Uterus (tissue), 4 donors: ENCODE measurements at places on chromosomes 5 and 9.

DNA sequence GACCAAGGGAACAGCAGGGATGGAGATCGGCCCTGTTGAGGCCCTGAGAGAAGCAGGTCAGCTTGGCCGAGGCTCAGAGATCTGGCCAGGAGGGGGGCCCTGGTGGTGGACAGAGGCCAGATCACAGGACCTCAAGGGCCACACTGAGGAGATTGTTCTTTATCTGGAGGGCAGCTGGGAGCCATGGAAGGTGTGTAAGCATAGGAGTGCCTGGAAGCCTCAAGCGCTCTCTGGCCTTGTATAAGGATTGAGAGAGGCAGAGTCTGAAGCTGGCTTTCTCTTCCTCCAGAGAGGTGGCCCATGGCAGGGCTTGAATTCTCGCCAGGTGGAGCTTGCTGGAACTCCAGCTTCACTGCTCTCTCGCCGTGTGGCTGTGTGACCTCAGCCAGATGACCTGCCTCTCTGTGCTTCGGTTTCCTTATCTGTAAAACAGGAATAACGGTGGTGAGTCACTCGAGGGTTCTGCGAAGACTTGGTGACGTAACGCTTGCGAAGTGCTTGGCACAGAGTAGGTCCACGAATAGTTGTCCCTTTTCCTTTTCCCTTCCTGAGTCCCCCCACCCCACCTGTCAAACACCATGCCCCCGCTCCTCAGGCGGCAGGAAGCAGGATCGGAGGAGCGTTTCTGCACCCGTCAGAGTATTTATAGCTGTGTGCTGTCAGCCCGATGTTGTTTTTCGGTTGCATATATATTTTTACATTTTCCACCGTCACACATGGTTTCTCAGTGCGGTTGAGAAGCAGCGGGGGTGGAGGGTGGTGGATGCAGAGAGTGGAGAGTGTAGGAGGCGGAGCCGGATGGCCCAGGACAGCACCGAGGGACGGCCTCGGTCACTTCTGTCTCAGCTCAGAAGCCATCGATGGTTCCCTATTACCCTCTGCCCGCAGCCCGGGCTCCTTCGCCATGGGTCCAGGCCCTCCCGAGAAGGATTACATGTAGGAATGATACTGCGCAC, 17.0 kb upstream of the CRB2 start:
- H3K4me3 ChIP-seq = no peak overlapping the region
- H3K27me3 ChIP-seq = no peaks in the 10 kb centered on the region
- H3K4me1 ChIP-seq = no peaks in the 10 kb centered on the region
- H3K27ac ChIP-seq = no peak overlapping the region

DNA sequence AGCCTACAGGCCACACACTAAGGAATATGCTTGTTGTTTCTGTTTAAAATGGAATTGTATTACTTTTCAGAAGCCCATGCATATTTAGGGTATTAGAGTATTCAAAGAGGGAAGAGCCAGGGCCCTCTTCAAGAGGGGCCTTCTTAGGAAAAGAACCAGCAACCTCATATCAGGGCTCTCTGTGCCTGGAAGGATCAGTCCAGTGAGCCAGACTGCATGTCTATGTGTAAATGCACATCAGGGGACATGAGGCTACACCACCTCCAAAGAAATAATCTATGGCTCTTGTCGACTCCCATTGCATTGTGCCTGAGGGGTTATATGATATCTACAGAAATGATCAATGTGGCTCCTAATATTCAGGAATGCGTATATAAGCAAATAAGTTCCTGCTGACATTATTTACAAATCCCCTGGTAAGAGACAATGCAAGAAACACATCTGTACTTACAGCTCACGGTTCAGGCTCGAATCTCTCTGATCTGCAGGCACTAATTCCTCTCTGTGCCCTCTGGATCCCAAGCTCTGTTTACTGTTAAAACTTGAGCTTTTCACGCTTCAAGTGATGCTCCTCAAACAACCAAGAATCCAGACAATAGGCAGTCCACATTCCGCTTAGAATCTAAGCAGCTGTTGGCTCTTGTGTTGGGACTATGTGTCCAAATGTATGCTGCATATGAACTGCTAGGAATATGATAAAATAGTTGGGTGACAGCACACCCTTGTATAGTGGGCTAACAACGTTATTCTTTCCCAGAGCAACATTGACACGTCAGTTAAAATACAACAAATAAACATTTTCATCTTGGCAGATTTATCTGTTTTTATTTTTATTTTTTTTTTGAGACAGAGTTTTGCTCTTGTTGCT, 150.2 kb upstream of the KLF9 start:
- no peaks in the 10 kb centered on the region for H3K36me3 ChIP-seq
- H3K4me1 ChIP-seq = no peaks in the 10 kb centered on the region
- no peak overlapping the region for H3K4me3 ChIP-seq
- H3K27me3 ChIP-seq = no peaks in the 10 kb centered on the region

- no peaks in the 10 kb centered on the region for H3K36me3 ChIP-seq
- H3K4me3 ChIP-seq = no peak overlapping the region
- H3K4me1 ChIP-seq = no peaks in the 10 kb centered on the region
- no peak overlapping the region for H3K27ac ChIP-seq
- DNase-seq = no peak
- no peaks in the 10 kb centered on the region for H3K27me3 ChIP-seq
These were observed 1026.5 kb downstream of the NR2F1-AS1 start for GRCh38 chr5:92554447-92555085.

DNA sequence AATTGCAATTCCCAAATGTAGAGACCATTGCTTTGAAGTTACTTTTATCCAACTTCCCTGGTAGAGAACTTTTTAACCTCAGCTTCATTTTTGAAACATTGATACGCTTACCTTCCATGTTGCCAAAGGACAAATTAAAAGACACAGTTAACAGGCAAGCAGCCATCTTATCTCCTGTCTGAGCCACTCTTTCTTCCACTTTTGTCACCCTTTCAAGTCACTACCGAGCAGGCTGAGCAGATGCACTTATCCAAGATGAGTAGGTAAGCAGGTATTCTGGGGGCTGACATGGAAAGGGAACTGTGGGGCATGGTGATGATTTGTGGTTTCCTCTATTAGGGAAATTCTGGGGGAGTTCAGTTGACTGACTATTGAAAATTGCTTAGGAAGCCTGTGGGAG, 66.7 kb downstream of the DOCK2 start:
- no peak for DNase-seq
- no peak overlapping the region for H3K4me3 ChIP-seq
- no peaks in the 10 kb centered on the region for H3K27me3 ChIP-seq
- no peaks in the 10 kb centered on the region for H3K4me1 ChIP-seq
- H3K36me3 ChIP-seq = no peaks in the 10 kb centered on the region
- H3K27ac ChIP-seq = no peak overlapping the region

GRCh38 chr9:118444403-118444802, 740.2 kb downstream of the TLR4 start:
- no peak for DNase-seq
- H3K27me3 ChIP-seq = no peaks in the 10 kb centered on the region
- no peak overlapping the region for H3K4me3 ChIP-seq
- no peaks in the 10 kb centered on the region for H3K4me1 ChIP-seq
- no peaks in the 10 kb centered on the region for H3K36me3 ChIP-seq
- H3K27ac ChIP-seq = no peak overlapping the region

- DNase-seq = no peak
- no peaks in the 10 kb centered on the region for H3K4me1 ChIP-seq
- no peaks in the 10 kb centered on the region for H3K36me3 ChIP-seq
- no peak overlapping the region for H3K4me3 ChIP-seq
These were observed 105.7 kb upstream of the MAMDC2 start for GRCh38 chr9:69937833-69938535.
